ENCODE measurements at places on chromosomes 13 and 19.

DNA sequence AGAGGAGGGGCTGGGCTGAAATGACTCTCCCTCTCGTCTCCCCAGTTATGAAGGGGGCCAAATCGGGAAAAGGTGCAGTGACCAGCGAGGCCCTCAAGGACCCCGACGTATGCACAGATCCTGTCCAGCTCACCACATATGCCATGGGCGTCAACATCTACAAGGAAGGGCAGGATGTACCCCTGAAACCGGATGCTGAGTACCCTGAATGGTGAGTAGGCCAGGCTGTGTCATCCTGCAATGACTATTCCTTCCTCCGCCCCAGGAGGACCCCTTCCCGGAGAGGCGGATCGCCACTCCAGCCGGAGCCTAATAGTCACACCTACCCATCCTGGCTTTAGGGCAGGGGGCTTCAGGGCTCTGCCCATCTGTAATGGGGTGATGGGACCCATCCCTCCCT lies 2.6 kb downstream of the MRPL54 start:
- DNase-seq: no peak
- H3K27me3 ChIP-seq: no peaks in the 10 kb centered on the region
- H3K4me3 ChIP-seq: no peak overlapping the region
- peaks cover 19% of the 10 kb centered on the region for H3K36me3 ChIP-seq
- H3K4me1 ChIP-seq: peaks cover 10% of the 10 kb centered on the region
- no peak overlapping the region for H3K27ac ChIP-seq

GRCh38 chr13:69324090-69324886 lies 783.3 kb upstream of the ATXN8OS start:
- no peak overlapping the region for H3K4me3 ChIP-seq
- no peaks in the 10 kb centered on the region for H3K36me3 ChIP-seq
- no peak for DNase-seq
- no peak overlapping the region for H3K27ac ChIP-seq
- no peaks in the 10 kb centered on the region for H3K27me3 ChIP-seq

DNA sequence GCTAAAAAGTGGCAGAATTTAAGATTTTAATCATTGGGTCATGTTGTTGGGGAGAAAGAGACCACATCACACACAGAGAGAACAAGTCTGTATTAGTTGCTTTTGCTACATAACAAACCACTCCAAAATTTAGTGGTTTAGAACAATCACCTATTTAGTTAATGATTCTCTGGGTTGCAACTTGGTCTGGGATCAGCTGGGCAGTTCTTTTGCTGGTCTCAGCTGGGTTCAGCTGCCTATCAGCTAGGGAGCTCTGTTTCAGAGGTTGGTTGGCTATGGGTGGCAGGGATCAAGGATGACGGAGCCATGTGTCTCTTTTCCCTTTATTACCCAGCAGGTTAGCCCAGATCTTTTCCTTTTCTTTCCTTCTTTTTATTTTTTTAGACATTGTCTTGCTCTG lies 8.9 kb downstream of the PINLYP start:
- no peaks in the 10 kb centered on the region for H3K27me3 ChIP-seq
- no peak overlapping the region for H3K27ac ChIP-seq
- no peak overlapping the region for H3K4me3 ChIP-seq
- H3K36me3 ChIP-seq: peaks cover 5% of the 10 kb centered on the region

- DNase-seq: no peak
- H3K36me3 ChIP-seq: no peaks in the 10 kb centered on the region
- no peaks in the 10 kb centered on the region for H3K27me3 ChIP-seq
- no peak overlapping the region for H3K27ac ChIP-seq
- peaks cover 5% of the 10 kb centered on the region for H3K4me1 ChIP-seq
- no peak overlapping the region for H3K4me3 ChIP-seq
These were observed 330.2 kb downstream of the KLF12 start for GRCh38 chr13:73803997-73804396.

DNA sequence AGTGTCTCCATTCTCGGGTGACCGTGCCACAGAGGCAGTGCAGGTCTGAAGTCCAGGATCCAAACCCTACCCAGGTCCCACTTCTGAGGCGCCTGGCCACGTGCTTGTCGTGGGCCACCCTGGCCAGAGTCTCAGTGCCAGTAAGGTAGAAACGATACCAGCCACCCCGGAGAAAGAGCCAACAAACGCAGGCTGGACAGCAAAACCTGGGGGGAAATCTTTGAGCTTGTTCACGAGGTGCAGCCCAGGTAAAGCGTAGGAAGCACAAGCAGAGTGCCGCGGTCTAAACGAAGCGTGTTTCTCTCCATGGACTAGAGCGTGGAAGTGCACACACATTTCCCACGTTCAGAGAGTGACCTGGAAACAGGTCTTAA lies 95.6 kb downstream of the ATP11A start:
- no peaks in the 10 kb centered on the region for H3K27me3 ChIP-seq
- no peak overlapping the region for H3K27ac ChIP-seq
- no peak overlapping the region for H3K4me3 ChIP-seq
- no peaks in the 10 kb centered on the region for H3K36me3 ChIP-seq
- H3K4me1 ChIP-seq: no peaks in the 10 kb centered on the region

GRCh38 chr19:15463861-15464371 lies 428 bp downstream of the RASAL3 start:
- peak overlapping the region; percentile 70 for H3K4me3 ChIP-seq
- DNase-seq: no peak
- H3K27ac ChIP-seq: no peak overlapping the region
- H3K4me1 ChIP-seq: no peaks in the 10 kb centered on the region
- no peaks in the 10 kb centered on the region for H3K27me3 ChIP-seq

DNA sequence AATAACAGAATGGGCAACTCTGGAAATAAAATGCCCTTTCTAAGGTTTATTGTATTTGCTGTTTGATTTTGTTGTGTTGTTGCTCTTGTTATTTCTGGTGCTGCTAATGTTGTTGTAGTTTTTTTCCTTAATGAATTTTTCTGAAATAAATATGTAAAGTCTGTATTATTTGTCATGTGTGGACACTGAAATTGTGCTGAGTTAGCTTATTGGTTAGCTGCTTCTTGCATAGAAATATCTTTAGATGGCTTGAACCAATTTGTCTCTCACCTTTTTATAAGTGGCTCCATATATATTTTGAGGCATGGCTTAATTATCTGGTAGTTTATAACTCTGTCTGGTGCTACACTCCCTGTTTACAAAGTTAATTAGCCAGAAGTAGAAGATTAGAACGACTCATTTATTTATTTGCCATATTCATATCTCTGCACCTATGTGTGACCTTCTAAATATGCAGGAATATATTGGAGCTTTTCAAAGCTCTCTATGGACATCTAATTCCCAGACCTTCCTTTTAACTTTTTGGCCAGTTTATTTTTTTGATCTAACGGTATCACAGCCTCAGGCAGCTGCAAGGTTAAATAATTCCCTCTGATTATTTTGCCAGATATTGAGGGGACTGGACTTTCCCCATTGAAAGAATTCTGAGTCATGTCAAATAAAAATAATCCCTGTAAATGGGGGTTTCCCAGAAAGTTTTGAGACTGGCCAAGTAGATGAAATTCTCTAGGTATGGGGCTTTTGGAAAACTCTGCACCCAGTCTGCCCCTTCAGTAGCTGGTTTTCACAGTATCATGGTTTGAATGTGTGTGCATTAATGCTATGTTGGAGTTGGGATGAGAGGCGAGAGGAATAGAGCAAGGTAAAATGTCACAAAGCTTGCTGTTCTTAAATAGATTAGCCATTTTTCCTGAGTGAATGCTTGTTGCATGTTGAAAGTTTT lies 1331.7 kb upstream of the MIR17HG start:
- H3K4me3 ChIP-seq: no peak overlapping the region
- no peak for DNase-seq
- H3K27ac ChIP-seq: no peak overlapping the region

DNA sequence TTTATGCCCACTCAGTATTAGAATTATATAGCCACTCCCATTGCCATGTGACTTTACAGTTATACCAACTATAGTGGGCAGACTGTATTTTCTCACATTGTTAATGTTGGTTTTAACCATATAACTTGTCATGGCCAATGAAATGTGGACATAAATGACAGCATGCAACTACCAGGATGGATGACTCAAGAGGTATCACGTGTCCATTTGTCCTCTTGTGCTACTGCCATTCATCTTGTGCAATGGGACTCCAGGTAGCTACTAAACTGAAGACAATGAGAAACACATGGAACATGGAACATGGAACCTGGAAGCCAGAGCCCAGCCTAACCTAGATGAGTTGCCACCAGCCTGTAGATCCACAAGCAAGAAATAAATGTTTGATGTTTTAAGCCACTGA lies 242.7 kb upstream of the IPO5 start:
- no peak for DNase-seq
- no peak overlapping the region for H3K27ac ChIP-seq
- H3K36me3 ChIP-seq: no peaks in the 10 kb centered on the region

- H3K27me3 ChIP-seq: no peaks in the 10 kb centered on the region
- H3K27ac ChIP-seq: no peak overlapping the region
- peaks cover 44% of the 10 kb centered on the region for H3K36me3 ChIP-seq
- no peak overlapping the region for H3K4me3 ChIP-seq
- DNase-seq: no peak
These were observed 6.2 kb upstream of the PRKCG start for GRCh38 chr19:53875602-53876325.

- peaks cover 6% of the 10 kb centered on the region for H3K36me3 ChIP-seq
- no peak for DNase-seq
- H3K27me3 ChIP-seq: no peaks in the 10 kb centered on the region
- H3K4me1 ChIP-seq: no peaks in the 10 kb centered on the region
These were observed 20.5 kb downstream of the IQCN start for GRCh38 chr19:18253716-18254115.

GRCh38 chr19:57276430-57276829 lies 3.9 kb upstream of the ZNF460 start:
- no peaks in the 10 kb centered on the region for H3K27me3 ChIP-seq
- no peak overlapping the region for H3K27ac ChIP-seq
- H3K4me3 ChIP-seq: no peak overlapping the region
- peaks cover 5% of the 10 kb centered on the region for H3K4me1 ChIP-seq

GRCh38 chr13:67643516-67644055 lies 413.4 kb upstream of the PCDH9 start:
- no peaks in the 10 kb centered on the region for H3K4me1 ChIP-seq
- H3K27me3 ChIP-seq: no peaks in the 10 kb centered on the region
- no peaks in the 10 kb centered on the region for H3K36me3 ChIP-seq
- H3K4me3 ChIP-seq: no peak overlapping the region
